ENCODE measurements at places on chromosomes 5 and 9.

- no peak for DNase-seq
Observed at GRCh38 chr5:180026734-180027458, 44.7 kb downstream of the RNF130 start.

- no peak for DNase-seq
Observed at GRCh38 chr9:20621471-20622329, 599 bp downstream of the MLLT3 start.

- no peak for DNase-seq
Observed at GRCh38 chr5:40841068-40841805, at the start of gene CARD6. TSS of gene CARD6 (plus strand) at chr5:40841367. CDS start at chr5:40841383, 16 bp downstream.

- DNase-seq, result no peak
Observed at GRCh38 chr9:23665635-23666034, 160.4 kb downstream of the ELAVL2 start.

DNA sequence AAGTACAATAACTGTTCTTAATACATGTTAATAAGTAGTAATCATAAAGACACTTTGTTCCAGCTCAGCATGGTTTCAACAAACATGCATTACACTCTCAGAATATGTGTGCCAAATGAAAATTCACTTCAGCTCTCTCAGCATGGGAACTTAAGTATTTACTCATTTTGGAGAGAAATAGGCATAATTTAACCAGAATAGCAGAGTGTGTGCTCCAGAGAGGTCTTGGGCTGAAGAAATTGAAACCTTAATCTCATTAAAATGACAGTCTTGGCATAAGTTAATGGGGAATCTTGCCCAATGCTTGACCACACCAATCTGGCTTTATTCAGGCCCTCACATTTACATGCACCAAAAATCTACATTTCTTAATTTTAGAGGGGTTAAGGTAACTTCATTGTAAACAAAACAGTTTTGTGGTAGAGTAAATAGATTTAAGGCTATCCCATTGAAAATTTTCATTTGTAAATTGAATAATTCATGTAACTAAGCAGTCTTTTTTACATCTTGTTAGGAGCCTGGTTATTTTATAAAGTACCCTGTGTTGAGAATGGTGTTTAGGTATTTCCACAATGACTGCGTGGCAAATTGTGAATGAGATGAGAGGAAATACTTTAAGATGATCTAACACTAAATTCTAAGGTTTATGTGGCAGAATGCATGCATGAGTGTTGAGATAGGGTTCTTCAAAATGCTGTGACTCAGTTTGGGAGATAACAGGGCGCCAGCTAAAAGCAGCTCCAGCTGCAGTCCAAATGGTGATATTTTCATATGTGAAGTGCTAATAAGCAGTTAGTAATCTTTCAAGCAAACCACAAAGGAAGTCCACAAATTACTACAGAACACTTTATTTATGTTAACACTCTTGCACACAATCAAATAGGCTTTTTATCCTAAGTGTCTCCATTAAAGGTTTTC is 11.3 kb upstream of the LOX start:
- no peak for DNase-seq

- no peak for DNase-seq
Observed at GRCh38 chr9:15377625-15378540, 44.8 kb upstream of the SNAPC3 start.
